ENCODE measurements at places on chromosomes 6 and 20. TPM values are rescaled to one million over a fixed set of nuclear protein-coding genes. Genes with fewer than 3 reads are reported as not detected.

DNA sequence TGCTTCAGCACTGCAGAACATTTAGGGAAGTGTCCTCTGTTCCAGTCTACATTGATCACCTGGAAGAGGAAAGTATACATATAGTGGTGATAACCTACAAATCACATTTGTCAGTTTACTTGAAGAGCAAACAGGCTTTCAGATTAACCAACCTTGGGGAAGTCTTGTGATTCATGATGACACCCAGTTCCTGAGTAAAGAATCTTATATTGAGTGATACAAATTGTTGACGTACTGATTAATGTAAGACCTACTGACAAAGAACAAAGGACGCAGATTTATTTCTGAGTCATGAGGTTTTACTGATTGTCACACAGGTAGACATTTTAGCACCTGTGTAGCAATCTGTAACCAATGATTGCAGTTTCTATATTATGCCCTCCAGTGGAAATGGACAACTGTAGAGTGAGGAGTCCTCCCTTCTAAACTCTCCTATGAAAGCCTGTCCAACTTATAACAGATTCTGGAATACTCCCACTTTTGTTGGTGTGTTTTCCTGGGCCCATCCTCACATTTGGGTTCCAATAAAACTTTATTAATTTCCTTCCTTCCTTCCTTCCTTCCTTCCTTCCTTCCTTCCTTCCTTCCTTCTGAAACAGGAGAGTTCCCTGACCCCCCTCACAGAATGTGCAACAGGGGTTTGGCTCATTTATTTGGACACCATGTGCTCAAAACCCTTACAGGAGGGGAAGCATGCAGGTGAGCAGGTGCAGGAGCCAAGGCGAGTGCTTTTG lies 113.5 kb downstream of the SLC35B3 start:
- no peak for DNase-seq

DNA sequence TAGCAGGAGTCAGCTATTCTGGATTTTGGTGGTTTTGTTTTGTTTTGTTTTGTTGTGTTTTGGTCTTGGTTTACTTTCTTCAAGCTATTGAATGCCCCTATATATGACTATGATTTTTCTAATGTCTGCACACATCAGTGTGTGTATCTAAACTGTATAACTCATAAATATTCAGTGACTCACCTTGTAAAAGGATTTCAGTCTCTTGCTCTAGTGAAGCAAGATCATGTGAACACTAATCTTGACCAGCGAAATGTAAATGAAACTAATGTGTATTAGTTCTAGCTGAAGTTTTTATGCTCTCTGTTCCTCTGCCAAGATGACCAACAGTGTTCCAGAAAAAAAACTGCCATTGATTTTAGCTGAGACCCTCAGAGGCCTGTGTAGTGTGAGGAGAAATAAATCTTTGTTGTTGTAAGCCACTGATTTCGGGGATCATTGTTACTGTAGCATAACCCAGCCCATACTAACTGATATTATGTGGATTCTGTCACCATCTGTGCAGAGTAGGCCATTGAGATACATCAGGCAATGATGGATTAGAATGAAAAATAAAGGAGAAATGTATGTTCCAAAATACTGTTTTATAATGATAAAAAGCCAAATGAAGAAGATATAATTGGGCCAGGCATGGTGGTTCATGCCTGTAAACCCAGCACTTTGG lies 11.5 kb upstream of the BTBD9 start:
- no peak for DNase-seq

DNA sequence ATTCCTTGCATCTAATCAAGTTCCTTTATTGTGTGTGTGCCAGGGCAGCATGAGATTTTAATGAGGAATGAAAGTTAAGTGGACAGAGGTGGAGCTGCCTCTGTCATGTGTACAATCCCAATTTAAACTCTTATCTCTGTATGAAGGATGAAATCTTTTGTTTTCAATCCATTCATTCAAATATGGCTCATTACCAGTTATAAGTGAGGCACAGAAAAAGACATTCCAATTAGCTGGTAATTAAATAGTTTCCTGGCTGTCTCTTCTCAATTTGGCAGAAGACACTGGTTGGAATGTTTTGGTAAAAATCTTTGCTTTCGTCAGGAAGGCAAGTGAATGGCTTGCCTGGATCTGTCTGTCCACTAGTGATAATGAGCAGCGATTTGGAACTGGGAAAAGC lies 46.4 kb downstream of the CLVS2 start:
- DNase-seq: no peak

- no peak for DNase-seq
These were observed 192.5 kb upstream of the KCNK16 start for GRCh38 chr6:39515006-39515405.

DNA sequence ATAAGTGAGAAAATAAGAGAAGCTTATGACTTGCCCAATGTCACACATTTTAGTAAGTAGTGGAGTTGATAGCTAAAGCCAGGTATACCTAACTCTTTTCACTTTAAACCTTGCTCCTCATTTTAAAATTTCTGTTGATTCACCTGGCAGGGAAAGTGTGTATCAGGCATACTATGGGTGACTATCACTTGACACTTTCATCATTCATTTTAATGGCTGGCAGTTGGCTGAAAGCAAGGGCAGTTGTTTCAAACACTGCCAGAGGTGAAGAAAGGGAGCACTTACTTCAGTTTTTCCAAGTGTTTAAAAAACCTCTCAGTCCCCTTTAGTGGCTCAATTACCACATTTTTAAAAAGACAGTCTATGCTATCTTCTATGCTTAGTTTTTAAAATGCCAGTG lies 78.2 kb upstream of the EMILIN3 start:
- no peak for DNase-seq

GRCh38 chr20:10906834-10907233 lies 233.0 kb upstream of the JAG1 start:
- no peak for DNase-seq

GRCh38 chr6:68071740-68072139 lies 563.3 kb upstream of the ADGRB3 start:
- no peak for DNase-seq

- DNase-seq: no peak
These were observed 116.3 kb downstream of the ERMARD start for GRCh38 chr6:169867751-169868191.

- DNase-seq: no peak
These were observed 34.2 kb upstream of the C20orf203 start for GRCh38 chr20:32707691-32708581.

DNA sequence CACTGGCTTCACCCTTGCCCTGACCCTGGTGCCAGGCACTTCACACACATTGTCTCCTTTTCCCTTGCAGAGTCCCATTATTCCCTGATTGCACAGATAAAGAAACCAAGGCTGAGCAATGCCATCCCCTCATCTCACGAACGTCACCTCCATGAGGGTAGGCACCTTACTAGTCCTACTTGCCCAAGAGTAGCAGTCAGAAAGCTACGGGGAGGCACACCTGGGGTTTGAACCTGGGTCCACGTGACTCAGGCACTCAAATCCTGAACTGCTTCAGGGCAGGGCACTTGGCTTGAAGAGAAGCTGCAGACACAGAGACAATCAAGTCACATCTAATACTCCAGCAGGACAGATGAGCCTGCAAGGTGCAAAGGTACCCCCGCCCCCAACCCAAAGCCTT lies 1.9 kb downstream of the BCAS1 start:
- DNase-seq: no peak

GRCh38 chr20:46353500-46354206 lies 45.4 kb upstream of the CDH22 start:
- no peak for DNase-seq

GRCh38 chr20:22373164-22373895 lies 211.0 kb downstream of the FOXA2 start:
- no peak for DNase-seq

GRCh38 chr6:39407446-39407993 lies 85.0 kb upstream of the KCNK16 start:
- no peak for DNase-seq

DNA sequence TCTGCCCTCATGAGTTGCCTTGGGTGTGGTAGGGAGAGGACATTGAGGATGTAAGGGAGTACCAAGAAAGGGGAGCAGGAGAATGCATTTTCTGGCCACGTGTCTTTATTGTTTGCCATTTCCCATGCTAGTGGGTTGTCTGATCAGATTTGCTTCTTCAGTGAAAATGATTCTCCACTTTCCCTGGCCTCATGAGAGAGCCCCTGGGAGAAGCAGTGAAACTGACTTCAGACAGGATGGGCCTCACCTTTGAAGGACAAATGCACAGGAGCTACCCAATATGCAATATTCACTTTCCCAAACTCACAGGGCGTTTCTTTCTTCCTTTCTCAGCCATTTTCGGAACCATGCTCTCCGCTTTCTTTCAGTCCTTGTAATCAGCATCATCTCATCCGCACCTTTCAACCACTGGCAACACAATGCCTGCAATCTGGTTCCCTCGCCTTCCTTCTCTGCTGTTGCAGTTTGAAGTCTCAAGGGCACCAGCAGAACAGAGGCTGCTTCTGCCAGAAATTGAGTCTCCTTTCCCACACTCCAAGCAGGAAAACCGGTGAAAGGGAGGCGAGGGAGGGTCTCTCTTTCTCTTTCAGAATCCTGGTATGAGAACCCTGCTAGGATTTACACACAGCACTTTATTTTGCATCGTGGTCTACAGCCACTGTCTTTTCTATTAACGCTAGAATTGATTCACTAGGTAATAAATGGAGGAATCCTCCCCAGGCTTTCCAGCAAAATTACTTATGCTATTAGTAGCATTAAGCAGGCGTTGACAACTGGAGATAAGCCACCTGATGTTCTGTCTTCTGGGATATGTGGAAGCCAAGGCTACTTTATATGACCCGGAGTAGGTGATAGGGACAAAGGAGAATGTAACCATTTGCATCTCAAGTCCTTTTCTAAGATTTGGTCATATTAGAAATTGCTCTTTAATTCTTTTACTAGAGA lies 62.0 kb upstream of the FAM184A start:
- no peak for DNase-seq

DNA sequence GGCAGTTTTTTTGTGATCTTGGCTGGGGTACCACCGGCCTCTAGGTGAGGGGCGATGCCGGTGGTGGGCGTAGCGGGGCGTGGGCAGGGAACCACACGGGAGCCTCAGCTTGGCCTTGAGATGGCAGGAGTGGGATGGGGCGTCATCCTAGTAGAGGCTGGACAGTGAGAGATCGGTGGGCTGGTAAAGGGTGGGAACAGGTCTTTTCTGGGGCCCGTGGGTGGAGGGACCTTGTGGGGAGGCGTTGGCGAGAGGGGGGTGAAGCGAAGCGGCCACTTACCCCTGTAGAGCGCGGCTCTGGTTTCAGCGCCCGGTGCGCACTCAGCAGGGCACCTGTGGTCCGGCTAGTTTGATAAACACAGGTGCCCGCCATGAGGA lies 12.0 kb downstream of the ITPR3 start:
- DNase-seq: no peak

DNA sequence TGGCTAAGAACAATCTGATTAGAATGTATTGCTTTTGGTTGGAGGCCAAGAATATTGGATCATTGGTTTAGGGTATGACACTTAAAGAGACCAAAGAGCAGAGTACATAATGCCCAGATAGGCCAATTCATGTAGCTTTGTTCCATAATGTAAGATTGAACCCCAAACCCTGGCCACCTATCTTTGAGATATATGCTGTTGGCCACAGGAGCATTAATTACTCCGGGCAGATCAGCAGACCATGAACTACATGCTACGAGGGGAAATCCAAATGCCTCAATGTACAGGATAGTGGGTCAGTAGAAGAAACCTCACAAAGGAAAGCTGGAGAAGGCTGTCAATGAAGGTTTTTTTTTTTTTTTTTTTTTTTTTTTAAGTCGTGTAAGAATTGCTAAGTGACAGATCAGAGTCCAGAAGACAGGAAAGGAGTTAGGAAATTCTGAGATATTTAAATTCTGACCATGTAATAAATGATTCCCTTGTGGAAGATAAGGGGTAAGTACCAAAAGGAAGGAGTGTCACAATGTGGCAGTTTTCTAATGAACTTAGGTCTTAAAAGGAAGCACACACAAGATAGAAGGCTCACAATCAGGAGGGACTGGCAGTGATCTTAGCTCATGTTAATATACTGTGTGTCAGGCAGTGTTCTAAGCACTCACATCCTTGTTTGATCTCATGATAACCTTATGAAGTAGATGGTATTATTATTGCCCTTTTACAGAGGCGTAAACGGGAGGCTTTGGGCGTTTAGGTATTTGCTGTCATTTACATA lies 61.4 kb downstream of the CARMIL1 start:
- DNase-seq: no peak

GRCh38 chr20:38874460-38875174 lies 51.6 kb upstream of the FAM83D start:
- DNase-seq: no peak

- DNase-seq: no peak
These were observed 18.1 kb downstream of the ADGRB3 start for GRCh38 chr6:68653074-68653705.

DNA sequence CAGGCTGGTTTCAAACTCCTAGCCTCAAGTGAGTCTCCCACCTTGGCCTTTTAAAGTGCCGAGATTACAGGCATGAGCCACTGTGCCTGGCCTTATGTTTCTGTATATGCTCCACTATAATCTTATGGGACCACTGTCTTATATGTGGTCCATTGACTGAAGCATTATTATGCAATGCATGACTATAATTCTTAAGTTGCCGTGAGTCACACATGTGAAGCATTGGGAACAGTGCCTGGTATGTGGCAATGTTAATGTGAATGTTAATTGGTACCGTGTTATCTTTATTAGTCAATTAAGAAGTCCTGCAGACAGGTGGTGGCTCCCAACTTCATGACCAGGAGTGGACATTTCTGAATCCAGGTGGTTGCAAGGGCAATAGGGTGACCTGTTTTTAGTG lies 14.7 kb upstream of the ASXL1 start:
- DNase-seq: no peak

- DNase-seq: no peak
These were observed 8.1 kb downstream of the ZNF311 start for GRCh38 chr6:28996844-28997510.

- DNase-seq: no peak
These were observed 201.3 kb upstream of the DTNBP1 start for GRCh38 chr6:15864038-15864707.

CGAS gene
- 1.9 TPM for total RNA-seq

TNXB gene
- total RNA-seq: 111 TPM

C20orf204 gene
- 0.53 TPM for total RNA-seq

WFDC12 gene
- total RNA-seq: not detected

ABCF1 gene
- 39.3 TPM for total RNA-seq

NTSR1 gene
- total RNA-seq: not detected

PIGU gene
- total RNA-seq: 14.2 TPM

HLA-DPB1 gene
- total RNA-seq: 55.8 TPM

ABCC10 gene
- total RNA-seq: 11.0 TPM

ISM1 gene
- total RNA-seq: 1.9 TPM
